ENCODE measurements at places on chromosomes 3 and 15. TPM values are rescaled to one million over a fixed set of nuclear protein-coding genes. Genes with fewer than 3 reads are reported as not detected.
A peak's percentile ranks its signal among the peaks of the same experiment; 100 is the strongest.

The CCDC39 gene
- total RNA-seq = not detected

The ERICH6 gene
- not detected for total RNA-seq

The MAP1A gene
- 0.56 TPM for total RNA-seq

The SPINK8 gene
- total RNA-seq = not detected

DNA sequence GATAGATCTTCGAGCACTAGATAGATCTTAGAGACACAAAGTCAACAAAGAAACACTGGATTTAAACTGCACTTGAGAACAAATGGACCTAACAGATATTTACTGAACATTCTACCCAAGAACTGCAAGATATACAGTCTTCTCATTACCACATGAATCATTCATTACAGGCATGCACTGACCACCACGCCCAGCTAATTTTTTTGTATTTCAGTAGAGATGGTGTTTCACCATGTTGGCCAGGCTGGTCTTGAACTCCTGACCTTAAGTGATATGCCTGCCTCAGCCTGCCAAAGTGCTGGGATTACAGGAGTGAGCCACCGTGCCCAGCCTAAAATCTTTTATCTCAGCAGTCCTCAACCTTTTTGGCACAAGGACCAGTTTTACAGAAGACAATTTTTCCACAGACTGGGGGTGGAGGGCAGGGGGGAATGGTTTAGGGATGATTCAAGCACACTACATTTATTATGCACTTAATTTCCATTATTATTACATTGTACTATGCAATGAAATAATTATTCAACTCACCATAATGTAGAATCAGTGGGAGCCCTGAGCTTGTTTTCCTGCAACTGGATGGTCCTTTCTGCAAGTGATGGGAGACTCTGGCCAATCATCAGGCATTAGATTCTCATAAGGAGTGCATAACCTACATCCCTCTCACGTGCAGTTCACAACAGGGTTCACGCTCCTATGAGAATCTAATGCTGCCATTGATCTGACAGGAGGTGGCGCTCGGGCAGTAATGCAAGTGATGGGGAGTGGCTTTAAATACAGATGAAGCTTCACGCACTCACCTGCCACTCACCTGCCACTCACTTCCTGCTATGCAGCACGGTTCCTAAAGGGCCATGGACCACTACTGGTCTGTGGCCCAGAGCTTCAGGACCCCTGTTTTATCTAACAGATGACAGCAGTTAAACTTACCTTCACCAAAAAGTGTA is 21.7 kb downstream of the CSNK1G1 start:
- no peak overlapping the region for H3K27ac ChIP-seq
- H3K36me3 ChIP-seq = no peaks in the 10 kb centered on the region
- no peak for DNase-seq
- H3K4me3 ChIP-seq = no peak overlapping the region
- no peaks in the 10 kb centered on the region for H3K27me3 ChIP-seq

DNA sequence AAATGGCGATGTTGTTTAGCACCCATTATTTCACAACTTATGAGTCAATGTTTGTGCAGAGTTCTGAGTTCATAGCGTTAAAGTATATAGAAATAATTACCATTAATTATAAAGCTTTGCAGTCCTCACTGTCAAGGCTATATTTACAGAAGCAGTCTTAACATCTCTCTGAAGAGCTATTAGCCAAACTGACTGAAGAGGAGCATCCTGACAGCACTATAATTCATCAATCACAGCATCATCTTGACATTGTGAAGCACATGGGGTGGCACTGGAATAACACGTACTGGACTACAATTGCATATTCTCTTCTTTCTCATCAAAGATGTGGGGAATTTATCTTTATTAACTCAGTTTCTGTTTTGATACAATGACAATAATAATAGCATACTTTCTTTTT is 260.6 kb upstream of the MME start:
- no peak overlapping the region for H3K27ac ChIP-seq
- no peaks in the 10 kb centered on the region for H3K4me1 ChIP-seq
- H3K36me3 ChIP-seq = no peaks in the 10 kb centered on the region
- H3K27me3 ChIP-seq = no peaks in the 10 kb centered on the region

The PRSS50 gene
- not detected for total RNA-seq

DNA sequence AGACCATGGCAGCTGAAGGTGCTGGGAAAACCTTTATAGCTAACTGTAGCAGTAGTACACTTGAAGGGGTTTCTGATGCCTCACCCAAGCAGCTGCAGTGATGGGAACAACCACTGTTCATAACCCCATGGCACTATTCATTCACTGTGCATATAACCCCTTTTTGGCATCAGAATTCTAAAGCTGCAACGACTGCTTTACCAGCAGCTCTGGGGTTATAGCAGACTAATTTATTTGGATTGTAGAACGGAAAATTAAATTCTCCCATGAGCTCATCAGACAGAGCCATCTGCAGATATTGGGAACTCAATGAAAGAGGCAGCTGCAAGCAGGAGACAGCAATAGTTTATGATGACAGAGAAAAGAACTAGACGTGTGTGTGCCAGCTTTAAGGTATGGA is 28.6 kb downstream of the TFDP2 start:
- no peaks in the 10 kb centered on the region for H3K36me3 ChIP-seq
- no peak overlapping the region for H3K4me3 ChIP-seq
- H3K27me3 ChIP-seq = no peaks in the 10 kb centered on the region
- H3K4me1 ChIP-seq = no peaks in the 10 kb centered on the region
- no peak for DNase-seq
- H3K27ac ChIP-seq = no peak overlapping the region

The C3orf85 gene
- 12.6 TPM for total RNA-seq

DNA sequence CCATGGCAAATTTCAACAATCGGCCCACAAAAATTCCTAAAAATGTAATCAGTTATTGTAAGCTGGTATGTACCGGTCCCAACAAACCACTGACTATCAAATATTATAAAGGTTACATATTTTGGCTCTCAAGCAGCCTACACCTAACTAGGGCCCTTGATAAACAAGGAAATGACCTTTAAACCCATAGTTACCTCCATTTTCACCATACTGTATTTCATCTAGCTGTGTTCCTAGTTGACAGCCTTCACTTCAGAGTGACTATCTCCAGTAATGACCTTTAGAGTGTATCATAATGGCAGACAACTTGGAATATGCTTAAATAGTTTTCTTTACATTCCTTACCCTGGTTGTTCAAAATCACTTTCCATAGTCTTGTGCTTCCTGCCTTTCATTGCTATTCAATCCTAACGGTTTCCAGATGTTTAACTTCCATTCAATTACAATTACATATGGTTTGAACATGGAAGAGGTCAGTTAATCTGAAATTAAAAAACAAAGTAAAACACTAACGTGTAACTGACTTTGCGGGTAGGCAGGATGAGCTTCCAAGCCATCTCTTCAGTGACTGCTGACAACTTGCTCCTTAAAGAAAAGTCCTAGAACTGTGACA is 111.9 kb upstream of the TSC22D2 start:
- no peak overlapping the region for H3K27ac ChIP-seq
- no peaks in the 10 kb centered on the region for H3K27me3 ChIP-seq
- no peaks in the 10 kb centered on the region for H3K4me1 ChIP-seq

DNA sequence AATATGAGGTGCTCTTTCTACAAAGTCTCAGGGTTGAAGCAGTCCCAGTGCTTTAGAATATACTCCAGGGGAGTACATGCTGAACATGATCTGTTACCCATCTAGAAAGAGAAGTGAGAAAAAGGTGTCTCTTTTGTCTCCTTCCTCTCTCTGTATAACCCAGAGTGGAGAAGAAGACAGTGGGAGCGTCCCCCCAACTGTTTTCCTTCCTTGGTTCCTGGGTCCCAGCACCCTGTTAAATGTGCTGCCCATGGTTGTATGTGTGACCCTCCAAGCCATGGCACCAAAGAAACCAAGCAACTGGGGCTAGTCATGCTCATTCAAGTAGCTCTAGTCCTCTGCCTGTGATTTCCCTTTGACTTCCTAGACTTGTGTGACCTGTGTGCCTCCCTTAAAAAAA is 683.7 kb downstream of the TBL1XR1 start:
- no peaks in the 10 kb centered on the region for H3K36me3 ChIP-seq
- H3K27ac ChIP-seq = no peak overlapping the region
- no peaks in the 10 kb centered on the region for H3K27me3 ChIP-seq
- DNase-seq = no peak
- H3K4me1 ChIP-seq = no peaks in the 10 kb centered on the region

The CCR1 gene
- total RNA-seq = 2.0 TPM

- H3K27ac ChIP-seq = no peak overlapping the region
- H3K27me3 ChIP-seq = no peaks in the 10 kb centered on the region
- H3K4me1 ChIP-seq = no peaks in the 10 kb centered on the region
- DNase-seq = no peak
Measured at GRCh38 chr15:91874992-91875660, 21.6 kb downstream of the SLCO3A1 start.

DNA sequence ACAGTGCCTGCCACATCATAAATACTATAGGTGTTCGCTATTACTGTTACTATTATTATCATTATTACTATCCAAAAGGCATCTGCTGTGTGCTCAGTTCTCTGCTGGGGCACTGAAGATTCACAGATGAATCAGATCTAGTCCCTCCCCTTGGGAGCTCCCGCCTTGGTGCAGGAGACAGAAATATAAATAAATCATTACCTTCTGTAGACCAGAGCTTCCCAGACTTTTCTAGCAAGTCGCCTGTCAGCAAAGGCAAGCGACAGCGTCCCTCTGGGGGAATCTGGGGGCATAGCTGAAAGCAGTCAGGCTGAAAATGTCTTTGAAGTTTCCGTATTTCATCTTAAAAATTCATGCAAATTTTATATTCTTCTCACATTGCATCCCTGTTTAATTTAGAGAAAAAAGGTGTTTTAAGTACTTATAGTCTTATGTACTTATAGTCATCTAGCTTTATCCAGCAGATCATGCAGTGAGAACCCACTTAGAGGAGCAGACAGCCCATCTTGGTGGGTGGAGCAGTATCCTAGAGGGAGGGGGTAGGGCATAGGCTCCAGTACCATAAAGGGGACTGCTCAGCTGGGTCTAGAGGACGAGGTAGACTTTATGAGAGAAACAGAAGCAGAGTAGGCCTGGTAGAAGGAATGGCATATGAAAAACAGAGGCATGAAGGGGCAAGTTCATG is 10.4 kb upstream of the BRPF1 start:
- no peak for DNase-seq
- no peak overlapping the region for H3K27ac ChIP-seq
- no peaks in the 10 kb centered on the region for H3K36me3 ChIP-seq
- no peaks in the 10 kb centered on the region for H3K4me1 ChIP-seq
- H3K4me3 ChIP-seq = no peak overlapping the region

DNA sequence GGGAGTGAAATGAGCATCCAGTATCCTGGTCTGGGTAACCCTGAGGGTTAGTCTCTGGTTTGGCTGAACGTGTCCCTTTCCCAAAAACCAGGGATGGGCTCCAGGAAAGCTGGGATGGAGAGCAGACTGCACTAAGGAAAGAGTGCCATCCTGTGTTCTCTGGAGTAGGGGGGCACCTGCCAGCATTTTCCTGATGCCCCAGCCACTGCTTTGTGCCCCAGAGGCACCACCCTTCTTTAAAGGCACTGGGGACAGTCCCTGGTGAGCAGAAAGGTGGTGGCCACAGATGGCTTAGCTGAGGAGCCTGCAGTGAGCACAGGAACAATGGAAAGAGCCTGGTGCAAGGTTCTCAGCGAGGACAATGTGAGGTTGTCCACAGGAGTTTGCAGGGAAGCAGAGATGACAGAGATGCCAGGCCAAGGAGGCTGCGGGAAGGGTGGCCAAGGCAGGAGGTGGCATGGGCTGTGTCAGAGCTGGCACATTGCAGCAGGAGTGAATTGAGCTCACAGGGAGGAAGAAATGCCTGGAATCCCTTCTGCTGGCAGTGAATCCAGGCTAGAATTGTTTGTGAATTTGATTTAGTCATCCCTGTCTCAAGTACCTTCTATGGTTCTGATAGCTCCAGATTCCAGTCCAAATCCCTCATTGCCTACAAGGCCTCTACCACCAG is 39.9 kb downstream of the AMOTL2 start:
- no peaks in the 10 kb centered on the region for H3K4me1 ChIP-seq
- no peak overlapping the region for H3K4me3 ChIP-seq
- no peaks in the 10 kb centered on the region for H3K27me3 ChIP-seq
- peak overlapping the region; percentile 5 for H3K27ac ChIP-seq
- no peak for DNase-seq

DNA sequence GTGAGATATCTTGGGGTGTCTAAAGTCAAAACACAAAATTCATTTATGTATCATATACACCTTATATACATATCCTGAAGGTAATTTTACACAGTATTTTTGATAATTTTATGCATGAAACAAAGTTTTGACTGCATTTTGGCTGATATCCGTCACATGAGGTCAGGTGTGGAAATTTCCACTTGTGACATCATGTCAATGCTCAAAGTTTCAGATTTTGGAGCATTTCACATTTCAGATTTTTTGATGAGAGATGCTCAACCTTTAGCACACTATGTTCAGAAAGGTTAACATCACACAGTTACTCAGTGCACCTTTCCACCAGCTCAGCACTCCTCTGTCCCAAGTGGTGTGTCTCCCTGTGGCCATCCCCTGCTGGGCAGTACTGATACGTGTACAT is 37.7 kb upstream of the CPB1 start:
- H3K4me3 ChIP-seq = no peak overlapping the region
- no peak for DNase-seq
- no peaks in the 10 kb centered on the region for H3K4me1 ChIP-seq
- no peaks in the 10 kb centered on the region for H3K27me3 ChIP-seq

- peak; percentile 11 for DNase-seq
- no peak overlapping the region for H3K4me3 ChIP-seq
- H3K4me1 ChIP-seq = no peaks in the 10 kb centered on the region
- no peak overlapping the region for H3K27ac ChIP-seq
- no peaks in the 10 kb centered on the region for H3K36me3 ChIP-seq
Measured at GRCh38 chr15:77892335-77892734, 185.2 kb downstream of the TBC1D2B start.

GRCh38 chr15:79918278-79918677 is 21.5 kb upstream of the MTHFS start:
- no peaks in the 10 kb centered on the region for H3K27me3 ChIP-seq
- H3K36me3 ChIP-seq = no peaks in the 10 kb centered on the region
- H3K27ac ChIP-seq = no peak overlapping the region
- no peak for DNase-seq

- DNase-seq = no peak
- no peaks in the 10 kb centered on the region for H3K4me1 ChIP-seq
- H3K27ac ChIP-seq = no peak overlapping the region
- H3K36me3 ChIP-seq = no peaks in the 10 kb centered on the region
Measured at GRCh38 chr3:175573226-175573625, 714.1 kb downstream of the NAALADL2 start.

The GNL3 gene
- 46.5 TPM for total RNA-seq

DNA sequence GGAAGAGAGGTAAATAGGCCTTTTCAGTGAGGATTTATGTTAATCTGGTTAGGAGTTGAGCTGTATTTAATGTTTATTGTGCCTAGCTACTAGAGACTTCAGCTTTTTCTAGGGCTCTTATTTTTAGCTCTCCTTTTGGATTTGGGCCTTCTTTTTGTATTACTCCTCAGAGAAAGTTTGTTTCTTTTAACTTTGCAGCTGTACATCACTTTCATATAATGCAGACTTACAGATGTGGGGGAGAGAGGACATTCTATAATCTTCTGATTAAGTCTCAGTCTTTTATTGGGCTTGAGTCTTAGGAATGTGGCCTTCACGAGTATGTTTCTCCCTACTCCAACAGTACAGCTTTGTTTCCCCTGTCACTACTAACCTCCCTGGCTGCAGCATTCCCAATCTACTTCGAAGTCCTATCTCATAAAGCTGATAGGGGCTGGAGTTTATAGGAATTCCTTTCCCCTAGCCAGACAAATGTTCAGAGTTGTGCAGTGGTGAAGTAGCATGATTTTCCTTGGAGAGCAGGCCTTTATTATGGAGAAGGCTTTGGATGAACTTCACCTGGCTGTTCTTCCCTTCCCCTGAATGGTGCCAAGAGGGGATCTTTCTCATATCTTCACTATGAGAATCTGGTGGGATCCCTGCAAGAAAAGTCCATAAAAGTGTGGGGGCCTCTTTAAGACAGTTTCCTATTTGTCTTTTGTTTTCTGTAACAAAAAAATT is 82.2 kb upstream of the CBLB start:
- no peak overlapping the region for H3K27ac ChIP-seq
- no peak for DNase-seq
- H3K4me3 ChIP-seq = no peak overlapping the region
- H3K27me3 ChIP-seq = no peaks in the 10 kb centered on the region

The ZCWPW2 gene
- total RNA-seq = not detected
